ENCODE measurements at places on chromosomes 1 and 21. TPM values are rescaled to one million over a fixed set of nuclear protein-coding genes. Genes with fewer than 3 reads are reported as not detected.

The DISP3 gene
- 6.8 TPM for total RNA-seq

The CLDN17 gene
- total RNA-seq, result not detected

The OR2L2 gene
- total RNA-seq, result 0.09 TPM

The LY9 gene
- not detected for total RNA-seq

The SPRR3 gene
- total RNA-seq, result not detected

The CAMK1G gene
- 1.8 TPM for total RNA-seq

The ELF3 gene
- 0.55 TPM for total RNA-seq

The STIL gene
- 27.0 TPM for total RNA-seq

The AMPD1 gene
- total RNA-seq, result not detected

The COL9A2 gene
- 9.0 TPM for total RNA-seq

The OR2M3 gene
- total RNA-seq, result not detected

The LEMD1 gene
- total RNA-seq, result 10.2 TPM

The NVL gene
- total RNA-seq, result 53.8 TPM

The SLC45A3 gene
- total RNA-seq, result 14.0 TPM

The LAD1 gene
- not detected for total RNA-seq

The NCF2 gene
- total RNA-seq, result not detected

The VSIG8 gene
- total RNA-seq, result not detected

The SLC44A5 gene
- 9.7 TPM for total RNA-seq

The CDK18 gene
- total RNA-seq, result 26.4 TPM

The ARHGAP30 gene
- not detected for total RNA-seq

The LHX8 gene
- not detected for total RNA-seq

The OLIG2 gene
- 5.4 TPM for total RNA-seq

The NFASC gene
- 12.9 TPM for total RNA-seq

The FCRL6 gene
- not detected for total RNA-seq

The G0S2 gene
- 0.37 TPM for total RNA-seq

The VCAM1 gene
- total RNA-seq, result 8.7 TPM

The MCOLN3 gene
- total RNA-seq, result not detected
